ENCODE measurements at places on chromosomes 16 and 17.

GRCh38 chr17:58052945-58053715 lies 30.1 kb upstream of the DYNLL2 start:
- DNase-seq: no peak

DNA sequence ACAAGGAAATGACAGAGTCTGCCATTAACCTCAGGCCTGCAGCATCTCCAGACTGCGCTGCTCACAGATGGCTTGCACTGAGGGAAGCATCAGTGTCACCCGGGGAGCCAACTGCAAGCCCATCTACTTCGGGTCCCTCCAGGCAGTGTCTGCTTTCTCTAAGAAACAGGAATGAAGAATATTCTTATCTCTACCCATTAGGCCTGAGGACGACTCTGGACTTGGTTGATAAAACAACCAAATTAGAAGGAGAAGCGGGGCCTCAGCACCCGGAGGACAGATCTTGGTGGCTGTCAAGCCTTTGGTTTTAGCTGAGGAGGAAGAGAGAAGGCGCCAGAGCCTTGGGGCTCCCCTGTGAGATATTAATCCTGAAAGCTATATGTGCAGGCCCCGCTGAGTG lies 19.5 kb upstream of the MGAT5B start:
- no peak for DNase-seq

DNA sequence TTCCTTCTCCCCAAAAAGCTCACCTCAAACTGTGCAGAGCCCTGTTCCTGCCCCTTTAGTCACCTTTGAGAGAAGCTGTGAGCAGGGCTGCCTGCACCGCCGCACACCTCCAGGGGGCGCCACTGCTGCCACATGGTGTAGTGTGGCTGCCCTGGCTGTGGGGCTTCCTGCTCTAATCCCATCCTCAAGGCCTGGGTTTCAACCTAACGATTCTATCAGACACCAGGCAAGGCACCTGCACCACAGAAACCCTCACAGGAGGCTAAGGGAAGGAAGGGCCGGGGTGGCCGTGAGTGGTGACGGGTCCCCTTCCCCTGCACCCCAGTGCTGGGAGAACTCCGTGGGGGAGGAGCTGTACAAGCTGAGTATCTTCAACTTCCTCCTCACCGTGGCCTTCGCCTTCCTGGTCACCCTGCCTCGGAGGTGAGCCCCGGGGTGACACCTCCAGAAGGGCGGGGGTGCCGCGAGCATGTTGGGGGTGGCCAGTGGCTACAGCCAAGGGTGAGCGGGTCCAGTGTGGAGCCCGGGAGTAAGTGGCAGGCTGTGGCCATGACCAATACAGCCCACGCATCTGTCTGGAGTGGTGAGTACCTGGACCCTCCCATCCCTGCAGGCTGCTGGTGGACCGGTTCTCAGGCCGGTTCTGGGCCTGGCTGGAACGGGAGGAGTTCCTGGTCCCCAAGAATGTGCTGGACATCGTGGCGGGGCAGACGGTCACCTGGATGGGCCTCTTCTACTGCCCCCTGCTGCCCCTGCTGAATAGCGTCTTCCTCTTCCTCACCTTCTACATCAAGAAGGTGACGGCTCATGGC lies 7.0 kb downstream of the TMC8 start:
- DNase-seq: peak; percentile 47

- DNase-seq: no peak
Observed at GRCh38 chr16:4087099-4087885, 28.9 kb downstream of the ADCY9 start.

GRCh38 chr17:63437287-63438091 lies 8.6 kb downstream of the CYB561 start:
- no peak for DNase-seq

DNA sequence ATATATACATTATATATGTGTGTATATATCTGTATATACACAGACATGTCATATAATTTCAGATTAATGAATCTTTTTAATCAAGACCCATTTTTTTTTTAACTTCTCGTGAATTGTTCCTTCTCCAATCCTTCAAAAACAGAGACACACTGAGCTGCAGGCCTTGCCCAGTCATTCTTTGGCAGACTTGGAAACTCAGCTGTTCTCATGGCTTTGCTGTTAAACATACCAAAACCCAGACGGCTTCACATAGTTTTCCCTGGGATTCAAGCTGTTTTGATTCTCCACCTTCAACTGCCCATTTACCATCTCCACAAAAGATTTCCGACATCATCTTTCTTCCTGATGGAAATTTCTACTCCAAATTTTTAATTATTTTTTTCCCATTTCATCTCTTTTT lies 148.7 kb downstream of the KCNJ2 start:
- DNase-seq: no peak

- no peak for DNase-seq
Observed at GRCh38 chr17:56983366-56983765, 5.4 kb downstream of the SCPEP1 start.

DNA sequence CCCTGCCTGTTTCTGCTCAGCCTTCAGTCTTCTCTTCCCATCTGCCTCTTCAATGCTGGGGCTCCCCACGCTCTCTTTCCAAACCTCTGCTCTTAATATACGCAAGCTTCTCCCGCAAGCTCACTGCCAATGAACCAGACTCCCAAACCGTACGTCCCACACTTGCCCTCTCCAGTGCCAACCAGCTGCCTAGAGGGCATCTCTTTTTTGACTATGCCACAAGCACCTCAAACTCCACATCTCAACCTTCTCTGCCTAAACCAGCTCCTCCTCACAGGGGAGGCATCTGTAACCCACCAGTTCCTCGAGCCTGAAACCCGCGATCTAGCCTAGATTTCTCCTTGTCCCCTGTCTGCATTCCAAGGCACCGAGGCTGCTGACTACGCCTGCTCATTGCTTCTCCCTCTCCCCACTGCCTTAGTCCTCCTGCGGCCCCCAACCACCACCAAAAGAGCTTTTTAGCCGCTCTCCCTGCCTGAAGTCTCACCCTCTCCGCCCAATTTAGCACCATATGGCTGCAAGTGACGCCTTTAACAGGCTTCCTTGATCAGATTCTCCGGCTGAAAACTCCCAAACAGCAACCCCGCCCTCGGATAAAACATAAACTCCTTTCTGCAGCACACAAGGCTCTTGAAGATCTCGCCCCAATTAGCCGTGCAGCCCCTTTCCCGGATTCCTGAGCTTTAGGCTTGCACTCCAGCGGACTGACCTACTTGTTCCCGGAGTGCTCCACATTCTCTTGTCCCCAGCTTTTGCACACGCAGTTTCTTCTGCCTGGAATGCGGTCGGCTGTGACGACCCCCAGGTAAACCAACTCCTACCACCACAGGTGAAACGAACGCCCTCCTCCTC lies 1.5 kb downstream of the GGA2 start:
- DNase-seq: no peak

DNA sequence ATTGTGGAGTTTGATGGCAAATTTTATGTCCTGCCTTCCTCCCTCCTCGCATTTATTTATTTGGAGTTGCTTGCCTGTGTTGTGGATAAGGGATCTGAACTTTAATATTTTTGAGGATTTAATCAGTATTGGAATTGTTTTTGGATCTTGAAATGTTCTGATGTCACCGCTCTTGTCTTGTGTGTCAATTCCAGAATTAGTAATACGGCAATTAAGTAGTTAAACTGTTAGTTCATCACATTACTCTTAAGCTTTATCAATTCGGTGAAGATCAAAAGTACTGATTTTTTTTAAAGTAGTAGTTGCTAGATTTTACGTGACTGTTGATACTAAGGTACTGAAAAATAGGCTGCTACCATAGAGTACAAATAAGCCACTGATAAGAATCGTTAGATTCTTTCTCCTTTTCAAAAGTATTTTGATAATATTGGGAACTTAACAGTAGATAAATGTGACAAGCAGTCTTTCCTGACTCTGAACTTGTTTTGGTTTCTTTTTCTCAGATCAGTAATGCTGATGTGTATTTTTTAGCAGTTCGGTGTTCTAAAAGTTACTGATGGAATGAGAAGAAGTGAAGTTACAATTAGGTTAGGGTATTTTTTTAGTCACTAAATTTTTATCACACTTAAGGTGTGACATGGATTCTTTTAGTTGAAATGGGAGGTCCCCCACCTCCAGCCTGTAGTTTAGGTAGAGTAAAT lies 2.0 kb downstream of the RBBP6 start:
- no peak for DNase-seq

GRCh38 chr17:57499648-57500049 lies 243.3 kb downstream of the MSI2 start:
- no peak for DNase-seq

Data from activated CD8-positive, alpha-beta memory T cell treated with anti-CD3 and anti-CD28 coated beads, Interleukin-2, amount 50 U/mL, for 4 hours (primary cell).